Activated CD4-positive, alpha-beta T cell treated with anti-CD3 and anti-CD28 coated beads, Interleukin-10, Interleukin-2, amounts not matched to agents 100 ng/mL and 50 ng/mL, durations not matched to agents 16 hours and 8 hours (primary cell): ENCODE measurements at places on chromosomes 5 and 9.

DNA sequence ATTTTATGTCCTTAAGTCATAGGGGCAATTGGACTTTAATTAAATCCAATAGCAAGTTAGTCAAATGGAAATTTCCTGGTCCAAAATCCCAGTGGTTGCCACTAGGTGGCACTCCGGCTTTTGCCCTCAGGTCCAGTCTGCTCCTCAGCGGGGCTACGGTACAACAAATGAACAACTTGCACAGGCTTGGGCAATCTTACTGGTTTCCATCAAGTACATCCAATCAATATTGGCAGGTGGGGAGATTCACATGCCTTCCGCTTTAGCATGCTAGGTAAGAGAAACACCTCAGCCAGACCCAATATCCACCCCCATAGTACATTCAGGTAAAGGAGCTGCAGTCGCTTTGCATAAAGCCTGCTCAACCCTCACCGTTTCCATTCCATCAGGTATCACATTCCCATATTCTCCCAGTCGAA lies 6.3 kb upstream of the MXD3 start:
- peak; percentile 82 for DNase-seq

- no peak for DNase-seq
Observed at GRCh38 chr9:113603048-113603375, 139.5 kb downstream of the RGS3 start.

DNA sequence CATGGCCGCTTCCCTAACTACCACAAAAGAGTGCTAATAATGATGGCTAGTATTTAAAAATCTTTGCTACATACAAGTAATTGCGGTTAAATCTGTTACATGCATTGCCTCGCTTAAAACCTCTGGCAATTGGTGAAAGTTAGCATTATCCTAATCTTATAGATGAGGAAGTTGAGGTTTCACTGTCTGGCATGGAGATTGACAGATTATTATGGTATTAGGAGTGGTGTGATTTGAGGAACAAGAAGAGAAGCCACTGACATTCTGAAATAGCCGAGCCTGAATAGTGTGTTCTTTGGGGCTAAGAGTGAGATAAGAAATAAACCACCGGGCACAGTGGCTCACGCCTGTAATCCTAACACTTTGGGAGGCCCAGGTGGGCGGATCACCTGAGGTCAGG lies 45.3 kb upstream of the DPYSL3 start:
- DNase-seq, result no peak

GRCh38 chr5:14286574-14287421 lies 143.7 kb downstream of the TRIO start:
- DNase-seq, result no peak

GRCh38 chr5:28305891-28306290 lies 1267.5 kb upstream of the CDH9 start:
- DNase-seq, result no peak

- no peak for DNase-seq
Observed at GRCh38 chr9:89558948-89559347, 45.9 kb upstream of the GADD45G start.
